Amygdala (tissue), 56 donors: ENCODE measurements at places on chromosomes 6 and 20.

GRCh38 chr6:67219346-67219745 is 1415.7 kb upstream of the ADGRB3 start:
- no peak for DNase-seq

DNA sequence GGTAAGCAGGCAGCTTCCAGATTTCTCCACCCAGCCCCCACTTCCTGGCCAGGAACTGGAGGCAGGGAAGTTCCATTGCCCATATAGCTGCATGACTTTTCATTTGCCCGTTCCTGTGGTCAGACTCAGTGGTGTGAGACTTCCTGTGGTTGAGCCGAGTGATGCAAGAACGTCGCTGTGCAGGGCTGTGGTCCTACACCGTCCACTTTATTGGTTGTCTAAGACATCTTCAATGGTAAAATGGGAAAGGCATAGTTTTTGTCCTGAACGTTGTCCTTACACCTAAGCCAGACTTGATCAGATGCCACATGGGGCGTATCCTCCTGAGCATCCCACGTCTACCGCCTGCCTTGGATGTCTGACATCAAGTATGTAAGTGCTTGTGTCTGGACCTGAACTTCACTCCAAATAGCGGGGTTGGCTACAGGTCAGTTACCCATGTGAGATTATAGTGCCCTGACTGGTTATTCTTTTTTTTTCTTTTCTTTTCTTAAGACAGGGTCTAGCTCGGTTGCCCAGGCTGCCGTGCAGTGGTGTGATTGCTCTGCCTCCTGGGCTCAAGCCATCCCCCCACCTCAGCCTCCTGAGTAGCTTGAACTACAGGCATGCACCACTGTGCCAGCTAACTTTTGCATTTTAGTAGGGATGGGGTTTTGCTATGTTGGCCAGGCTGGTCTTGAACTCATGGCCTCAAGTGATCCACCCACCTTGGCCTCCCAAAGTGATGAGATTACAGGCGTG is 25.9 kb upstream of the GTSF1L start:
- DNase-seq = no peak

GRCh38 chr6:27177485-27178406 is 69.8 kb upstream of the PRSS16 start:
- DNase-seq = peak; percentile 47

- DNase-seq = no peak
Observed at GRCh38 chr20:35120012-35120701, 27.0 kb downstream of the EDEM2 start.

DNA sequence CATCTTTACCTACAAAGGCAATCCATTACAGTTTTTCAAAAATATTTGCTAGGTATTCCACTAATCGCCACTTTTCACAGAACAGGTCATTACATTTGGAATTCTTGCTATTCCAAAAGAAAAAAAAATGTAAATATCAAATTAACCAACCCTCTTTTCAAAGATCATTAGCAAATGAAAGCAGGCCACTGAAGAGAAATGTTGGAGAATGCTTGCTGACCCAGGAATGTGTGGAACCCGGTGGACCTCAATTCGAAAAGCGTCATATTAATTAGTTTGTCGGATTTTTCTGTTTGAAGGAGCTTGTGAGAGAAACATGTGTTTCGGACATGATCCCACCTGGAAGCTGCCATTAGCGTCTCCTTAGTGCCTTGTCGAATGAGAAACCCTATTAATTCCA is 27.9 kb upstream of the SERPINB9 start:
- no peak for DNase-seq

DNA sequence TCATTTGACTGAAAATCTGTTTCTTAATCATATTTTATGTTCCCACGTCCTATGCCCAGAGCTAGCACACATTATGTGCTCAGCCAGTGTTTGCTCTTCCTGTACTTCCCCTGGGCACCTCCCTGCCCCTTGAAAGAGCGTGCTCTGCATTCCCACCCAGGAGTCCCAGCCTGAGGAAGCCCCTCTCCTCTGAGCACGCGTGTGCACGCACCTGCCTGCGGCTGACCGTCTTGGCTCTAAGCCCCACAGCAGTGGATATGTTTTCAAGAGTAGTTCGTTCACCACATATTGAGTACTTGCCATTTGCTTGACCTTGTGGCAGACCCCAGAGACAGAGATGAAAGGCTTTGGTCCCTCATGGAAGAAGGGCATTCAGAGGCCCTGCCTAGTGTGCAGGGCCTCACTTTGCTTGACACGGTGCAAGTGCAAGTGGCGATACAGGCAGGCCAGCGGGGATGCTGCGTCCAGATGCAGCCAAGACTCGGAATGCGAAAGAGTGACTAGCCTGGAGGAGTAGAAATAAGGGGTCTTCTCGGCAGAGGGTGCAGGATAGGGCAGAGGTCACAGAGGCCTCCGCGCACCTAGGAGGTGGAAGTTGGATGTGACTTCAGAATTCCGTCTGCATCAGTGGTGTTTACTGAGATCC is 14.1 kb downstream of the SYNDIG1 start:
- no peak for DNase-seq

DNA sequence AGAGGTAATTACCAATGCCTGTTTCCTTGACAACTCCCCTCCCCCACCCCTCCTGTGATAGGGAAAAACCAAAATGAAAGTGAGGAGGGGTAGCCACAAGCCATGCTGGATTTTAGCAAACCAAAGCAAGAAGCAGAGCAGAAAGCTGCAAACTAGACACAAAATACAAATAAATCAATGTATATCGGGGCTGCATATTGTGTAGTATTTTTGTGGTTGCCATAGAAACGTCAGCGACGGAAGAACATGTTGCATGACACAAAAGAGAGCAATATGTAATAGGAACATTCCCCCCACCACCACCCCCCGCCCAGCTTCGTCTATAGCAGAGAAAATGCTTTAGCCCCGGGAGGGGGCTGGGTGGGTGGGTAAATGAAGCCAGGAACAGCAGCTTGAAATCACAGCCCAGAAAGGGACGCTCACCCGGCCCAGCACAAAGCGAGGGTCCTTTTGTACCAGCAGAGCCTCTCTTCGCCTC is 548 bp downstream of the AGPAT4 start:
- DNase-seq = no peak
